ENCODE measurements at places on chromosomes 13 and 19. TPM values are rescaled to one million over a fixed set of nuclear protein-coding genes. Genes with fewer than 3 reads are reported as not detected.

The USHBP1 gene
- 11.1 TPM for polyA plus RNA-seq

The NLRP5 gene
- not detected for polyA plus RNA-seq

The SPRYD7 gene
- 11.8 TPM for polyA plus RNA-seq

The DEDD2 gene
- polyA plus RNA-seq: 12.6 TPM

The SELENOV gene
- not detected for polyA plus RNA-seq

The LGALS7 gene
- 0.33 TPM for polyA plus RNA-seq

The PGLYRP1 gene
- polyA plus RNA-seq: 0.24 TPM

The PLIN5 gene
- polyA plus RNA-seq: 65.0 TPM

The C19orf33 gene
- 12.2 TPM for polyA plus RNA-seq

DNA sequence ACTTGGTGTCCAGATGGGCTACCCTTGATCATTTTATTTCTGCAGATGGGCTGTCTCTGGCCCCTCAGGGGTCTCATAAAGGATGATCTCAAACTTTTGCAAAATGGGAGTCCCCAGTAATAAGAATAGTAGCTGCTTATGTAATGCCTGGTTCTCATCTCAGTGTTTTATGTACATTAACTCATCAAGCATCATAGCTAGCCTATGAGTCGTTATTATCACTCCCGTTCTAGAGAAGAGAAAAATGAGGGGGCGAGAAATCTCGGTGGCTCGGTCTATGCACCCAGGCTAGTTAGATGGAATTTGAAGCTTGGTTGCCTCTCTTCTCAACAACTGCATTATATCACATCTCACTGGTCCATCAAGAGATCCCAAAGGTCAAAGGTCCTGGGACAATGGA, 3.4 kb downstream of the CACNG6 start:
- no peak for DNase-seq

DNA sequence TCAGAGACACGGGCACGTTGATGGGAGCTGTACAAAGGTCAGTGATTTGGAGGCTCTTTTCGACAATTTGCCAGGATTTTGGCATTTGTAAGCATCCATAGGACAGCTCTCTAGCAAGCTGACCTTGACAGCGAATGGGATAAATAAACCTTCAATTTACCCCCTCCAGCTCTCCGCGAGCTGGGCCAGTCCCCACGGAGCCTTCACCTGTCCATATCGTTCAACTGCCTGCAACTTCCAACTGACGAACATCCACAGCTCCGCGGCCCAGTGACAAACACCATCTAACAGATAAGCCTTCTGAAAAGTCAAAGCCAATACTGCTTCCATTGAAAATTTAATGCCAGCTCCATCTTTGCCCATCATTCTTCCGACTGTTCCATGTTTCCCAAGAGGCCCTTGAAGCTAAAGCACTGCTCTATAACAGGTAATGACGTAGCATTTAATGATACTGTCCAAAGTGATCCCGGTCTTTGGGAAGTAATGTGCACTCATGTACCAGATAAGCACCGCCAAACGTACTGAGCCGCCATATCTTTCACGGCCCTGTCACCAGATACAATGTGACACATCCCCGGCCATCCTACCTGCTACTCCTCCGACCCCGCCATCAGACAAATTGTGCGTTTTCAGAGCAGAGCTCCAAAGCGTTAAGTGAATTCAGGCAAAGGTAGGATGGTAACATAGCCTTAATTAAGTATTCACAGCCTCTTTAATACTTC, 365.3 kb upstream of the ZNF507 start:
- DNase-seq: no peak

GRCh38 chr19:49987159-49987698, 26.3 kb upstream of the SIGLEC11 start:
- DNase-seq: peak; percentile 88

DNA sequence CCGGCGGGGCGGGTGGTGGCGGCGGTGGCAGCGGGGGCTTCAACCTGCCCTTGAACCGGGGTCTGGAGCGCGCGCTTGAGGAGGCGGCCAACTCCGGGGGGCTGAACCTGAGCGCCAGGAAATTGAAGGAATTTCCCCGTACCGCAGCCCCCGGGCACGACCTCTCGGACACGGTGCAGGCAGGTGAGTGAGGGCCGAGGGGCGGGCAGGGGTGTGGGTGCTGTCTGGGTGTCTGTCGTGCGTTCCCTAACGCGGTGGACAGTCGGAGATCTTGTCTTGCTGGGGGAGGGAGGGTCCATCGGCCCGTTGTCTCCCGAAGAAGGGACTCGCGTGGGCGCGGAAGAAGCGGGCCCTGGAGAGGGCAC, 533 bp downstream of the LRCH1 start:
- DNase-seq: peak; percentile 36

DNA sequence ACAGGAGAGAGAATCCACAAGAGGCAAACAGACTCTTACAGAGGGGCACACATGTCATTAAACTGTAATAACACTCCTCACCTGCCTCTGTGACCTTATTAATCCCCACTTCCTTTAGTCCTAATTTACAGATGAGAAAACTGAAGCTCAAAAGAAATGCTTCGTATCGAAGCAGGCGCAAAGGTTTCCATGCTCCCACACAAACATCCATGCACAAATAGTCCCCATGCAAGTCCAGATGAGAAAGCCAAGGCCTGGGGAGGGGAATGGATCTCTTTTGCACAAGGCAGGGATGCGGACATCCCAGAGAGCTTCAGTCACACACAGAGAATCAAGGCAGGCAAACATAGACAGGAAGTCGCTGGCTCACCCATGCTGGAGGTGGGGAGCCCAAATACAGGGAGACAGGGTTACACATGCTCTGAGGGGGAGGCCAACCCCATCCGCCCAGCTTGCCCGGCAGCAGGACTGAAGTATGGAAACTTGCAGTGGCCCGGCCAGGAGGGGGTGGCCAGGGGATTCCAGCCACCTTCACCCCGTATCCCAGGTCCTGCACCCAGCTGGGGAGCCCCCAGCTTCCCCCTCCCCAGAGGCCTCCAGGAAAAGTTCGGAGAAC, 468 bp downstream of the S1PR5 start:
- DNase-seq: no peak

DNA sequence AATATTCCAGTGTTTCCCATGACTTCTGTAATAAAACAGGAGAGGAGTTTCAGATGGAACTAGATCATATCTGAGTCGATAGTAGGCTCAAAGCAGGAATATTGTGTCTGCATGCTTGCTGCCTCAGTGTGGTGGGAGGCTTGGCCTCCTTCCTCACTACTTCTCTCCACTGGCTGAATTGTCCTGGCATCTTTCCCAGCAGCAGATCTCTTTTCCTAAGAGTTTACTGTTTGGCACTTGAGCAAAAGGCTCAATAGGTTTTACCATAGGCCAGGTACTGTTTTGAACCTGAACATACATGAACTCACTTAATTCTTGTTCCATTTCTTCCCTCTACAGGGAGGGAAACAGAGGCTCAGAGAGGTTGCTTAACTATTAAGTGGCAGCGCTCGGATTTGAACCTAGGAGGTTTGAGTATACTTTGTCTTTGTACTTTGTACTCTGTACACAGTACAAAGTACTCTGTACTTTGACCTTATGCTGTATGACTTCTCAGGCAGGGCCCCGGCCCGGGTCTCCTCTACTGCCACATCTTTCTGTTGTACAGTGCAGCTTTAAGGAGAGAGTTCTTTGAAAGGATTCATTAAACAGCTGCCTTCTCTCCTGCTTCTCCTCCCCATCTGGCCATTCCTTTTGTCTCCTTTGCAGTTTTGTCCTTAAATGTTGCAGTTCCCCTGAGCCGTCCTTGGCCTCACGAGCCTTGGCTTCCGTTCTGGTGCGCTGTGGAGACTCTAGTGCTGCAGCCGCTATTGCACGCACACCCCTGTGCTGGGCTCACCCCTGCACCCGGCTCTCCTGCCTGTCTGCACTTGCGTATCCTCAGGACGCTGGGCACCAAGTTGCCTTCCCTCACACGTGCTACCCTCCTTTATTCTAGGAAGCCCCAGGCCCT, 8.1 kb downstream of the B3GLCT start:
- DNase-seq: peak; percentile 48

DNA sequence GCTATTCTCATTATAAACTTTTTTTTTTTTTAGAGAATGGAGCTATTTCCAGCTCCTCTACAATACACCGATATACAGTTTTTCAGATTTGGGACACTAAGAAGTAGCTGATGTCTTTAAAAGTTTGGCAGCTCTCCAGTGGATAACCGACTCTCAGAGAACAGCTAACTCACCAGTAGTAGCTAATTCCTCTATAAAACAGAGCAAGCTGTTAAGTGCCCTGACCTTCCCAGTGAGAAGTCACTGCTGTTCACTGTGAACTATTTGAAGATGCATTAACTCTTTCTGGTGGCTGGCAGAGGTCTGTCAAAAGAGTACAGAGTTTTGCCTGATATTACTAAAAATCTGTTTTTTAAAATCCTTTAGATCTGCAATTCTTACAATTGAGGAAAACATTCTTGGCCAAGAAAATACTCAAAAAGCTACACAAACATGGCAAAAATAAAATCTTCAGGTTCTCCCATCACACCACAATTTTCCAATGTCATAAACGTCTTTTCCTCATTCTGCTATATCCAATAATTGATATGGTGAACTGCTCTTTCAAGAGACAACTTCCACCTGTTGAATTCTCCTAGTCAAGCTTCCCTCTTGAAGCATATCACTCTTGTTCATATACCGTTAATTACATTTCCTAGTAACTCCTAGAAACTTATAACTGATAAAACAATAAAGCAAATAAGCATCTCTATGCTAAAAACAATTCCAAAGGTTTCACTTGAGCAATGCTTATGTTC, 44.2 kb downstream of the TBC1D4 start:
- DNase-seq: no peak

DNA sequence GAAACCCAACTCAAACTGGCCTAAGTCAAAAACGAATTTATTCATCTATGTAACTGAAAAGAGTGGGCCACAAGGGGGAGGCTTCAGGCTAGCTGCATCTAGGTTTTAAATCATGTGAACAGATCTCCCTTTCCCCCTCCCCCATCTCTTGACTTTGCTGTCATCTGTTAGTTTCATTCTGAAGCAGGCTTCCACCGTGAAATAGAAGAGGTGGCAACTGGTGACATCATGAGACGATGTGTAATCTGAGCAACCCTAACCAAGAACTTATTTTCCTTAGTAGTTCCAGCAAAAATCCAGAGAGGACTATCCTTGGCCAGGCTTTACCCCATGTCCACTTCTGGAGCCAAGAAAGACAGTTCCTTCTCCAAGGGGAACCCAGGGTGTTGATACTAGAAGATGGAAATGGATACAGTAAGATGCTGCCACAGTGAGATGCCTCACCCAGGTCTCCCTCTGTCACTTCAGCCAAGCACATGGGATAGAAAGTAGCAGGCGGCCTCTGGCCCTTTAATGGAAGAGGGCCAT, 9.4 kb downstream of the SAMD4B start:
- DNase-seq: no peak

DNA sequence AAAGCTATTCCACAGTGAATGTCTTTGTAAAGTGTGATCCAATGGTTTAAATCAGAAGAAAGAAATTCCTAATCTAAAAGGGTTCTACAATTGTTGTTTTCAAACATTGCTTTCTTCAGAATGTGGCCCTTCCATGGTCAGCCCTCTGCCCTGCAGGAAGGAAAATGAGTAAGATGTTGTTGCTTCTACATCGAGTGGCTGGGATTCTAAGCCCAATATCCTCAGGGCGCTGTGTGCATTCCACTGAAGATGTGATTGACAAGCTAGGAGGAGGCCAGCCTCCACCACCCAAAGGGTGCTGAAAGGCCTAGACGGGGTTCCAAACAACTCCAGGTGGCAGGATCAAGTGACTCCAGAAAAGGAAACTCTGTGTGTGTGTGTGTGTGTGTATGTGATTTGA, 316.9 kb upstream of the TSHZ3 start:
- DNase-seq: no peak

DNA sequence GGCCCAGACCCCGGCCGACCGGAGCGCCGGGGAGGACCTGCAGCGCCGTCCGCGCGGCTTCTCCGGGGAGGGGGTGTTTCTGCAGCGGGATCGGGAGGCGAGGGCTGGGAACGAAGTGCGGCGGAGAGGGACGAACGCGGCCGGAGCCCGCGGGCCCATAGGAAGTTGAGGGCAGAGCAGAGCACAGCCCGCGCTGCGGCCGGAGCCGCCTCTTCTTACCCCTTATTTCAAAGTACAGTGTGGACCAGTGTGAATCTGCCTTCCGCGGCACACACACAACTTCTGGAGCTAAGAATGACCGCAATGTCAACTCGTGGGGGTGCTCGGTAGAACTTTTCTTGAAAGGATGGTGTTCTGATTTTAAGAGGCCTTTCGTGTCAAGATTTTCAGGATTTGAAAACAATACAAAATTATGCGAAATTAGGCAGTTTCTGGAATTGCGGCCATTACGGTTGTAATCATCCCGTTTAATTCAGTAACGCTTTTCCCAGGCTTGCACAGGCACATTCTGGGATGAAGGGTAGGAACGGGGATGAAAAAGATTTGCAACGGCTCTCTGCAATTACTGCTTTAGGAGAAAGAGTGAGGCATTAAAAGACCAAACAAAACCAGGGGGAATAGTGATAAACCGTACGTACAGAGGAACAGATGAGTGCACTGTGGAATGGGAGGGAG, 821 bp downstream of the TDRD3 start:
- DNase-seq: peak; percentile 72

DNA sequence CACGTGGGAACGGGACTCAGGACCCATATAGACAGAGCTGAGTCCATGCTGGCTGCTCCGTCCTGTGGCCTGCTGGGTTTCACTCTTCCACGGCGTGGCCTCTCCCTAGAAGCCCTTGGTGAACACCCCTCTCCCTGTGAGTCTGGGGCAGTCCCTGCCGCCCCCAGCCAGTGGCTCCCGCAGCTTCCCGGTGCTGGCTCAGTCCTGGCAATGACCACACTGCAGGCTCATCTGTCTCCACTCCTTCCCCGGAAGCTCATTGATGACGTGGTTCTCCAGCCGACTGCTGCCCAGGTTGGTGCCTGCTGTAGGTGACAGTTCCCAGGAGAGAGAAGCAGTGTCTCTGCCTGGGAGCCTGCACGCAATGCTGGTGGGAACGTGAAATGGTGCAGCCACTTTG, 2.1 kb upstream of the TEX29 start:
- no peak for DNase-seq

DNA sequence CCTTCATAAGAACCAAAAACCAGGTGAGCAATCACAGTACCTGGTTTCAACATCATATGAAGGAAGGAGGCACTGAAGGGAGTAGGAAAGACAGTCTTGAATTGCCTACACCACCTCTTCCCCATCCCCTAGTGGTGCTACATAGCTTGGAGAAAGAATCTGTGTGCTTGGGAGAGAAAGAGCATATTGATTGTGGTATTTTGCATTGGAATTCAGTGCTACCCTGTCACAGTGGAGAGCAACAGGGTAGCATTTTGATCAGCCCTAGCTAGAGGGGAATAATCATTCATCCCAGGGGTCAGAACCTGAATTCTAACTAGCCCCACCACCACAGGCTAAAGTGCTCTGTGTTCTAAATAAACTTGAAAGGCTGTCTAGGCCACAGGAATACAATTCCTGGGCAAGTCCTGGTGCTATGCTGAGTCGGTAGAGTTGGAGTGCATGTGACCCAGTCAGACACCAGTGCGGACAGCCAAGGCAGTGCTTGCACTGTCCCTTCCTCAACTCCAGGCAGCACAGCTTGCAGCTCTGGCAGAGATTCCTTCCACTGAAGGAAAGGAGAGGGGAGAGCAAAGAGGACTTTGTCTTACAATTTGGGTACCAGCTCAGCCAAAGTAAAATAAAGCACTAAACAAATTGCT, 158.7 kb downstream of the VWA8 start:
- DNase-seq: no peak

Measured in heart left ventricle (tissue), 16 donors.